ENCODE measurements at places on chromosomes 2 and 18. TPM values are rescaled to one million over a fixed set of nuclear protein-coding genes. Genes with fewer than 3 reads are reported as not detected.

GRCh38 chr2:20241973-20242726 lies 17.2 kb upstream of the SDC1 start:
- H3K36me3 ChIP-seq = peaks cover 8% of the 10 kb centered on the region
- H3K27ac ChIP-seq = no peak overlapping the region
- DNase-seq = peak; percentile 47
- no peak overlapping the region for H3K4me3 ChIP-seq
- H3K27me3 ChIP-seq = peaks cover 10% of the 10 kb centered on the region

The ITGA4 gene
- 5.7 TPM for total RNA-seq

GRCh38 chr2:31694444-31694843 lies 113.7 kb upstream of the SRD5A2 start:
- peaks cover 17% of the 10 kb centered on the region for H3K36me3 ChIP-seq
- peak overlapping the region; percentile 3 for H3K4me3 ChIP-seq
- H3K4me1 ChIP-seq = no peaks in the 10 kb centered on the region

The KCNG3 gene
- total RNA-seq = 0.13 TPM

DNA sequence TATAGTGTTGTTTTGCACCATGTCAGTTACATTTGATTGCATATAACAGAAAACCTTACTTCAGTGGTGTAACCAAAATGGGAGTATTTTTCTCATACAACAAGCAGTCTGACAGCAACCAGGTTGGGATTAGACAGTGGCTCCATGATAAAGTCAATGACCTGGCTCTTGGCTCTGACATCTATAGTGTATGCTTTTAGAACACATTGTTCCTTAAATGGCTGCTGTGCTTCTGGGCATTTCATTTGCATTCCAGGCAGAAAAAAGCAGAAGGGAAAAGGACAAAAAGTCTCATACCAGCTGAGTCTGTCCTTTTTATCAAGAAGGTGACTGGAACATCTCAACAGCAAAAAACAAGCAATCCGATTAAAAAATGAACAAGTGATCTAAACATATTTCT lies 10.2 kb downstream of the MERTK start:
- no peak overlapping the region for H3K4me3 ChIP-seq
- H3K27ac ChIP-seq = no peak overlapping the region
- H3K4me1 ChIP-seq = peaks cover 7% of the 10 kb centered on the region

The ESPNL gene
- 0.82 TPM for total RNA-seq

DNA sequence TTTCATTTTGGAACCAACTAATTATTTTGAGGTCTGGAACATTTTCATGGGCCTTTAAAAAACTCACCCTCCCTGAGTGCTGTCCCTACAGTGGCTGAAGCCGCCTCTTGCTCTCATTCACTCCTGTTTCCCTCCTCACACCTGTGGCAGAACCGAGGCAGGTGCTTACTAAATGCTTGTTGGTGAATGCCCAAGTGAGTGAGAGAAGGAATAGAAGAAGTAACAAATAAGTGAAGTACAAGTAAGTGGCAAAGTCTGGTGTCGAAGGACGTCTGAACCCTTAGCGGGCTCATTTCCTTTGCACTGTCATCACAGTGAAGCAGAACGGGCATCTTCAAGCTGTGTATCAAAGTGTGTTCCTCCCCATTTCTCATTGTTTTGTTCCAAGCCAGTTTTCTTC lies 135.2 kb downstream of the RHBDD1 start:
- H3K27me3 ChIP-seq = no peaks in the 10 kb centered on the region
- no peak for DNase-seq
- no peak overlapping the region for H3K4me3 ChIP-seq

DNA sequence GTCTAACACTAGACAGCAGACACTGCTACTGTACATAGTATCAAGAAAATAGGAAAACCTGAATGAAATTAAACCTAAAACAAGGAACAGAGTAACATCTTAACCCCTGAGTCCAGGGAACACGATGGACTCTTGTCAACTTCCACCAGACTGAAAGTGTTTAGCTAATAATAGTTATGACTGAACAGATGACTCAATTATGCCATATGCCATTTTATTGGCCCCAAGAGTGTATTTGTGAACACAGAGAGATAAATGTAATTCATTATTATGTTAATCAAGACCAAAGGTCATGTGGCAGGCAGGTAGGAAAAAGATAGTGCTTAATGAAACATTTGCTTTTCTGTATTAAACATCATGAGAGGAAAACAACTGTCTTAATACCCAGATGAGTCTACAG lies 58.0 kb downstream of the NYAP2 start:
- no peaks in the 10 kb centered on the region for H3K36me3 ChIP-seq
- H3K27ac ChIP-seq = no peak overlapping the region
- no peaks in the 10 kb centered on the region for H3K27me3 ChIP-seq
- H3K4me1 ChIP-seq = peaks cover 25% of the 10 kb centered on the region
- no peak overlapping the region for H3K4me3 ChIP-seq

The SERPINB3 gene
- total RNA-seq = not detected

The CPS1 gene
- 31.5 TPM for total RNA-seq

DNA sequence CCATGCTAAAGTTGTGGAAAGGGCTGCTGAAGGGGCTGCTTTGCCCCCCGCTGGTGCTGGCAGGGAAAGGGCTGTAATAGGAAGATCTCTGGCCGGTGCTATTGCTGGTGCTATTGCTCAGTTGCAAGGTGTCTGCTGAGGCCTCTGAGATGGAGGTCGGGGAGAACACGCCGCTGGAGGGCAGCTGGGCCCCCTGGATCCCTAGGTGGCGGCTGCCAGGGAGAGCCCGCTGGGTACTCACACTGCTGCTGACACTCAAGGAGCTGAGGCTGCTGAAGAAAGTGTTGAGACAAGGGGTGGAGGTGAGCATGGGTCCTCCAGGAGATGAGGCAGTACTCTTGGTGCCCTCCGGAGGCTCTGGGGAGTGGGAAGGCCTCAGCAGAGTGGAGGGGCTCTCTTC lies 4.2 kb downstream of the FOXI3 start:
- no peak overlapping the region for H3K4me3 ChIP-seq
- peaks cover 5% of the 10 kb centered on the region for H3K4me1 ChIP-seq
- no peak for DNase-seq

DNA sequence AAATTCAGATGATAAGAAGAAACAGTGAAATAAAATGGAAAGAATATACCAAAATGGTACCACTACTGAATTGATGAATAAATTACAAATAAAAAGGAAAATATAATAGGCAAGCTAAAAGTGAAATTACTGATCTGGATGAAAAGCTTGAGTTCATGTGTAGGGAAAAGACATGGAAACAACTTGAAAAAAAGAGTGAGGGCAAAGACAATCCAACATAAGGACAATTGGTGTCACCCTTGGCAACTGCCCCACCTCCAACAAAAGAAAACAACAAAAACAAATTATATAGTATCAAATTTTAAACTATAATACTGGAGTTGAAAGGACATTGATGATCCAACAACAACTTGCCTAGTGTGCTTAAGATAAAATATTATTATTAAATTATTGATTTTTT lies 37.6 kb downstream of the PPP1R1C start:
- no peaks in the 10 kb centered on the region for H3K4me1 ChIP-seq
- no peaks in the 10 kb centered on the region for H3K27me3 ChIP-seq
- no peak overlapping the region for H3K4me3 ChIP-seq
- H3K27ac ChIP-seq = no peak overlapping the region
- DNase-seq = no peak

DNA sequence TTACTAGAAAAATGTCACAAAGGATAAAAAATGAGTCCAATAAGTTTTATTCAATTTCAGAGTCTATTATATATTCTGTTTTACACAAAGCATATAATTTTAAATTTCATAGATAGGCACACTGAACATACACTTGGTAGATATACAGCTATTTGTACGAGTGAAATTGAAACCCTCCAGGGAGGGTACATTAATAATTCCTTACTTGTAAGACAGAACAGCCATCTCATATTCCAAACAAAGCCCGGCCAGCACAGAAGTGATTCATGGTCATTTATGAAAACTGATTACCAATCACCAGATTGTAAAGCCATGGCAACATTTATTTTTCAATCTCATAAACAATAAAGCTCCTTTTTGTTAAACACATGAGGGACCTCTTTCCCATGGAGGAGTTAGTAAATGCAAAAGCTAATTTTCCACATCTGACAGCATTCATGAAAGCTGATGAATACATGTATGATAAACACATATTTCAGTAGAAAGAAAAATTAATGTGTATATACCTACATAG lies 190.6 kb downstream of the TDRD15 start:
- DNase-seq = no peak
- no peak overlapping the region for H3K4me3 ChIP-seq
- no peak overlapping the region for H3K27ac ChIP-seq
- no peaks in the 10 kb centered on the region for H3K27me3 ChIP-seq
- peaks cover 16% of the 10 kb centered on the region for H3K4me1 ChIP-seq
- H3K36me3 ChIP-seq = no peaks in the 10 kb centered on the region

DNA sequence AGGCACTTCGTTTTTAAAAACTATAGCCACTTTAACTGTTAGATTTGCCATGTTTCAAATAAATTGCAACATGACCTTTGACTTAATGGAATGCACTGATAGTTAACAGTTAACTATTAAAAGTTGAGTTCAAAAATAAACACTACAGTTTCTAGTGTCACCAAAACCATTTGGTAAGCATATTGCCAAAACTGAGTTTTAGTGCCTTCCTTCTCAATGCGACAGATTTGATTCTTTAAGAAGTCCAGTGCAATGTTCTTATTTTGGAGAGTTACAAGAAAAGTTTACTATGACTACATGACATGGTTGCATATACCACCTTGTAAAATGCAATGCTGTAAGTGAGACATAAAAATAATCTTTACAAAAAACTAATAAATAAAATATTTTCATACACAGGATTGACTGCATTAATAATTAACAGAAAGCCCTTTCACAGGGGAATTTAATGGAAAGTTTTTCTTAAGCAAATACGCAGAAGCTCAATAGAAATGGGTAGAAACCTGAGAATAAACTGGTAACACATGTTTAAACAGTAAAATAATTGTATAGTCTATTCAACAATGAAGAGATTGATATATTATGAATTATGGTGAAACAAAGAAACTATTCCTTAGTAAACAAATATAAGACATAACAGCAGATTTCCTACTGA lies 53.8 kb downstream of the GRB14 start:
- H3K27ac ChIP-seq = no peak overlapping the region
- no peaks in the 10 kb centered on the region for H3K27me3 ChIP-seq
- no peak for DNase-seq
- H3K4me1 ChIP-seq = peaks cover 15% of the 10 kb centered on the region
- H3K4me3 ChIP-seq = no peak overlapping the region

- H3K27ac ChIP-seq = no peak overlapping the region
- no peaks in the 10 kb centered on the region for H3K36me3 ChIP-seq
- DNase-seq = no peak
- H3K4me3 ChIP-seq = no peak overlapping the region
- peaks cover 6% of the 10 kb centered on the region for H3K4me1 ChIP-seq
- peaks cover 2% of the 10 kb centered on the region for H3K27me3 ChIP-seq
Measured at GRCh38 chr2:38146275-38146906, 70.4 kb upstream of the CYP1B1 start.

GRCh38 chr2:136325844-136326331 lies 207.9 kb upstream of the CXCR4 start:
- H3K27ac ChIP-seq = no peak overlapping the region
- DNase-seq = no peak
- peaks cover 4% of the 10 kb centered on the region for H3K27me3 ChIP-seq
- H3K36me3 ChIP-seq = no peaks in the 10 kb centered on the region
- no peak overlapping the region for H3K4me3 ChIP-seq
- H3K4me1 ChIP-seq = peaks cover 14% of the 10 kb centered on the region

DNA sequence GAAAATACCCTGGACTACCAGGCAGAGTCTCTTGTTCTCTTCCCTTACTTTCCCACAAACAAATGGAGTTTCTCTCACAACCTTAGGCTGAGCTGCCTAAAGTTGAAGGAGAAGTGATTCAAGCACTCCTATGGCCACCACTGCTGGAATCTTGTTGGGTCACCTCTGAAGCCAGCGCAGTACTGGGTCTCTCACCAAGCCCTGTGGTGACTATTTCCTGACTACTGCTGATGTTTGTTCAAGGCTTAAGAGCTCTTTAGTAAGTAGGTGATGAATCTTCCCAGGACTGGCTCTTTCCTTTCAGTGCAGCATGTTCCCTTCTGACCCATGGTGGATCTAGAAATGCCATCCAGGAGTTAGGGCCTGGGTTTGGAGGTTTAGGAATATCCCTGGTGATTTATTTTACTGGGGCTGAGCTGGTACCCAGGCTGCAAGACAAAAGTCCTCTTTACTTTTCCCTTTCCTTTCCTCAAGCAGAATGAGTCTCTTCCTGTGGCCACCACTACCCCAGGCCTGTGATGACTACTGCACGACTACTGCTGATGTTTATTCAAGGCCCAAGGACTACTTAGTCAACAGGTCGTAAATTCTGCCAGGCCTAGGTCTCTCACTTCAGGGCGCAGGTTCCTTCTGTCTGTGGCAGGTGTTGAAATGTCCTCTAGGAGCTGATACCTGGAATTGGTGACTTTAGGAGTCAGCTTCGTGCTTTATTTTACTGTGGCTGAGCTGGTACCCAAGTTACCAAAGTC lies 121.8 kb downstream of the SLC4A10 start:
- H3K4me3 ChIP-seq = no peak overlapping the region
- H3K4me1 ChIP-seq = no peaks in the 10 kb centered on the region
- no peak for DNase-seq
- H3K27ac ChIP-seq = no peak overlapping the region
- no peaks in the 10 kb centered on the region for H3K27me3 ChIP-seq

The PROM2 gene
- total RNA-seq = 0.62 TPM

DNA sequence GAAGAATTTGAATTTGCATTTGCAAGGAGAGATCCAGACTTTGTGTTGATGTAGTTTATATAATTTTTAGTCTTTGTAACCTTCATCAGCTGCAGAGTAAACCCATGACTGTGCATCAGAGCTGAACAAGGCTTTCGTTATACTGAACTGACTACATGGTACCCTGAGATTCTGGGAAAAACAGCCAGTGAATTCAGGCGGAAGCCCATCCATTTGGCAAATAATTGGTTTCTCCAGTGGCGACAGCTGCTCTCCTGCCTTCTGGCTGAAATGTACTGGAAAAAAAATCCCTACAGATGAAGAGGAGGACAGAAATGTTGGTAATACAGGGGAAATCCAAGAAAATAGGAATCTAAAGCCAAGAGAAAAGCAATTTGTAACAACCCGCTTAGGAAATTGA lies 657.5 kb upstream of the CDH7 start:
- no peak overlapping the region for H3K4me3 ChIP-seq
- no peaks in the 10 kb centered on the region for H3K36me3 ChIP-seq
- H3K27me3 ChIP-seq = no peaks in the 10 kb centered on the region

The IL1B gene
- not detected for total RNA-seq

The DHX57 gene
- 27.0 TPM for total RNA-seq

The TMEM163 gene
- total RNA-seq = 150 TPM

The PRKAG3 gene
- total RNA-seq = not detected

The DSG4 gene
- total RNA-seq = not detected

The IL36B gene
- not detected for total RNA-seq

The FSIP2 gene
- 9.0 TPM for total RNA-seq

The C2orf42 gene
- 15.0 TPM for total RNA-seq

GRCh38 chr18:55166260-55166598 lies 207.0 kb upstream of the CCDC68 start:
- no peaks in the 10 kb centered on the region for H3K4me1 ChIP-seq
- no peak for DNase-seq
- no peak overlapping the region for H3K27ac ChIP-seq
- H3K27me3 ChIP-seq = no peaks in the 10 kb centered on the region
- no peaks in the 10 kb centered on the region for H3K36me3 ChIP-seq

The IL37 gene
- total RNA-seq = not detected

Measured in endothelial cell (in vitro differentiated cells).